ENCODE measurements at places on chromosomes 2 and 18.

DNA sequence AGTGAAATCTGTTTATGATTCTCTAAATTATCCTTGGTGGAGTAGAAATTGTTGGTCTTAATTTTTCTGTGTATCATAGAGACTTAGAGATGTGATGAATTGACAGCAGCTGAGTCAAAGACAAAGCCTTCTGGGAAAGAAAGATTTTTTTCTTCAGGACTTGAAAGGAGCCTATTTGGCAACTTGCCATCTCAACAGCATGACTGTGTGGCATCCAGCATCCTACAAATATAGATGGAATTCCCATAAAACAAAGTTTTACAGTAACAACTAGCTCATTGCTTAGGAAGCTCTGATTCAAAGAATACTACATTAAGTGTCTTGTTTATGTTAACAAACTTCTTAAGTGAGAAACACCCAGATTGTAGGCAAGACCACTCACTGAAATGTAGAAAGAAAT, 79.2 kb upstream of the SETBP1 start:
- DNase-seq: peak; percentile 9

- DNase-seq: no peak
Observed at GRCh38 chr2:62074233-62074632, 121.7 kb upstream of the B3GNT2 start.

- no peak for DNase-seq
Observed at GRCh38 chr18:61173554-61173953, 159.7 kb upstream of the CDH20 start.

DNA sequence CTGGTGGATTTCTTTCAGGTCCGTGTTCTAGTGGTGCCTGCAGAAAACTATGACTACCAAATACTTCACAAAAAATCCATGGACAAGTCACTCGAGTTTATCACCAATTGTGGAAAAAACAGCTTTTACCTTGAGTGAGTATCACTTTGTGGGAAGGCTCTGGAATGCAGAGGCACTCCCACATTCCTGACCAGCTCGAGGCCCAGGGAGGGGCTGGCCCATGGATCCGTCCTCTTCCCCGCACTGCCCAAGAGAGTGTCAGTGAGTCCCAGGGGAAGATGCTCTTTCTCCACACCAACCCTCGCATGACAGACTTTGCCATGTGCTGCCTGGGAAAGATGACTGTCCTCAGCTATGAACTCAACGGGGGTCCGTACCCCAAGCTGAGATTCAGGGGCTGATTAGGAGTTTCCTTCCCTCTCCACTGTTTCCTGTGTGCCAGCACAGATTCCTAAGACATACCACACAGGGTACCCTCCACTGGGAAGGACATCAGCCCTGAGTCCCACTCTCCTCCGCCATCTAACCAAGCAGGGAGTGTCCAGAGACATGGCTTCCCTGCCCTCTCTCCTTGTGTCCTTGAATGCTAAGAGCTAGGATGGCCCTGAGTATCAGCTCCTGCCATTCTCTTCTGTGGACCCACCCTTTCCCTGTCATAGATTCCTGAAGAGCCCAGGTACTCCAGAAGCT, 155.9 kb downstream of the LAMA3 start:
- no peak for DNase-seq

GRCh38 chr2:119366161-119366648, 429 bp downstream of the C2orf76 start:
- peak; percentile 16 for DNase-seq

- DNase-seq: no peak
Observed at GRCh38 chr18:10381516-10381915, 72.9 kb upstream of the APCDD1 start.

GRCh38 chr2:86238354-86238753, 39.1 kb downstream of the MRPL35 start:
- DNase-seq: no peak

DNA sequence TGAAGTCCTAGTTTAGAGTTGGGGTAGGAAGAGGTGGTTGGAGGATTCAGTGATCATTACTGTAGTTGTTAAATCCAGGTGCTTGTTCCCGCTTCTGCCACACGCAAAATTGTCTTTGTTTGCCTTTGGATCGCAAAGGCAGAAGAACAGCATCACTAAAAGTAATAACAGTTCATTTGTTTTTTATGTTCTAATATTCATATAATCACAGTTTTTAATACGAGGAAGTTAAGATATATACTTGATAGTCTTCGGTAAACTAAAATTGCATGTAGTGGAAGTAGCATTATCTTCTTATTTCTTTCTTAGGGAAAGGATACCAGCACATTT, 365 bp downstream of the NDUFB3 start:
- DNase-seq: no peak

- DNase-seq: no peak
Observed at GRCh38 chr2:112944971-112945370, 32.8 kb upstream of the IL36G start.

DNA sequence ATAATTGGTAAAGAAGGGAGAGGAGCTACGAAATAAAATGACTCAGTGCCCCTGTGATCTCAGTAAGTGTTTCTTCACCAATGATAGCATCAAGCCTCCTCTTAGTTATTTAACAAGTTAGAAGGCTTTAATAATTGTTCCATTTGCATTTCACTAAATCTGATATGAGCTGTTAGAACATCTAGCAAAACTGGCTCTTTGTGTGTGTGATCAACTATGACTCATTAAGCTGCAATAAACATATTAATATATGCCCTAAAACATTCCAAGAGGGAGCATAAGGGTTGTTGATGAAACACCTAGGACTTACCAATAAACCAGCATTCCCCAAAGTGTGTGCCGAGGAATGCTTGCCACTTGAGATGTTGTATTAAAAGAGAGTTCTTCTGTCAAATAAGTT, 115.2 kb downstream of the OSBPL6 start:
- no peak for DNase-seq

- DNase-seq: no peak
Observed at GRCh38 chr18:50190236-50190635, 4.7 kb downstream of the MYO5B start.

GRCh38 chr2:5946225-5947115, 254.3 kb downstream of the SOX11 start:
- DNase-seq: no peak

DNA sequence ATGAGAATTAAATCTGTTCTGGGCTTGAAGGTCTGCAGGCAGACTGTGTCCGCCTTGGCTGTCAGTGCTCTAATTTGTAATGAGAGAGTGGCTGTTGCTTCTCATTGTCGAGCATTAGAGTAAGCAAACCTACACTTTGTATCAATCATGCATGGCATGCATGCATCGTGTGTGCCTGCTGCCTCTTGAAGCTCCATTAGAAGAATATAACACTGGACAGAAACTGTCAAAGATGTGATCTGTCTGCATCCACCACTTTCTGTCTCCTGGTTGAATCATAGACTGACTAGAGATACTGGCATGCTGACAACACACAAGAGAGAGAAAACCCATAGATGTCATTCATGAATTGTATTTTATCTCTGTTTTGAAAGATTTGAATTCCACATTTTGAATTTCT, 275.0 kb upstream of the NXPH2 start:
- no peak for DNase-seq

DNA sequence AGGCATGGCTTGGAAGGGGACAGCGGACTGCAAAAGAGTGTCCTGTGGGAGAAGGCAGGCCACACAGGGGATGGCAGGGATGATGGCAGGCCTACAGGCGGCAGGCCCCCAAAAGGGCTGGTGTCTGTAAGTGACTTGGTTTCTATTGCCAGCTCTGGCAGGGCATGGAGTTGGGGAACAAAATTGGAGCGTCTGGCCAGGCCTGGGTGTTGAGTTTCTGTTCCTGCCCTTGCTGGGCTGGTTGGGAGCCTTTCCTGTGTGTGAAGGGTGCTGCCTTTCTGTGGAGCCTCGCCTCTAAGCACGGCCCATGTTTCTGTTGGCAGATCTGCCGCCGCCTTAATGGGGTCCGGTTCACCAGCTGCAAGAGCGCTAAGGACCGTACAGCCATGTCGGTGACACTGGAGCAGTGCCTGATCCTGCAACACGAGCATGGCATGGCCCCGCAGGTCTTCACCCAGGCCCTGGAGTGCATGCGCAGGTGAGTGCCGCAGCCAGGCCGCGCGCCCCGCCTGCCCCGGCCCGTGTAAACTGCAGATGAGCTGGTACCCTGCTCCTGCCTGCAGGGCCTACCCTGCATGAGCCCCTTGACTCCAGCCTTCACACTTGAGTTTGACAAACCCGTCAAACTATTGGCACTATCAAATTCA, 31.5 kb downstream of the COA5 start:
- no peak for DNase-seq

DNA sequence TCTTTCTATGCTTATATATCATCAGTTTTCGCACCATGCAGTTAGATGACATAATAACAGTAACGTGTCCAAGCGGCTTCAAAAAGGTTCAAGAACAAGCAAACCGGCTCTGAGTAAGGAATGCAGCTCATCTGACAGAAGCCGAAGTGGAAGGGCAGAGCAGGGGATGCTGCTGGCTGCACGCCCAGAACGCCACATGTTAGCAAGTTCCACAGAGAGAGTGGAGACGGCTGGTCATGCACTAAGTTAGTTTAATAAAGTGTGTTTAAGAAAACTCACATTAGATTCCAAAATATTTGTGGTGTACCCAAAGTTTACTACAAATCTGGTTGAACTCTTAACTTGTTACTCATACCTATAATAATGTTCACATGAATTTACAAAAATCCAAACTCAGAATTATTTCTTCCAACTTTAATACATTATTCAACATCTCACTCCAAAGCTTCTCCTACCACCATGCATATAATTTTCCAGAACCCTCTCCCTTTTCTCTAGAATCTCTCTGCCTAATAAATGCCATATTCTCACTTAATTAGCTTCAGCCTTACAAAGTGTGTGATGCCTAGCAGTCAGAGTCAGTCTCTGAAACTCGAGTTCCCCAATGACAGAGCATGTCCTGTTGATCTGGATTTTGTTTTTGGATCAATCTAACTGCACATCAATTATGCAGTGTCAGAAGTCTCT, 170.0 kb downstream of the DNAH7 start:
- DNase-seq: peak; percentile 91

DNA sequence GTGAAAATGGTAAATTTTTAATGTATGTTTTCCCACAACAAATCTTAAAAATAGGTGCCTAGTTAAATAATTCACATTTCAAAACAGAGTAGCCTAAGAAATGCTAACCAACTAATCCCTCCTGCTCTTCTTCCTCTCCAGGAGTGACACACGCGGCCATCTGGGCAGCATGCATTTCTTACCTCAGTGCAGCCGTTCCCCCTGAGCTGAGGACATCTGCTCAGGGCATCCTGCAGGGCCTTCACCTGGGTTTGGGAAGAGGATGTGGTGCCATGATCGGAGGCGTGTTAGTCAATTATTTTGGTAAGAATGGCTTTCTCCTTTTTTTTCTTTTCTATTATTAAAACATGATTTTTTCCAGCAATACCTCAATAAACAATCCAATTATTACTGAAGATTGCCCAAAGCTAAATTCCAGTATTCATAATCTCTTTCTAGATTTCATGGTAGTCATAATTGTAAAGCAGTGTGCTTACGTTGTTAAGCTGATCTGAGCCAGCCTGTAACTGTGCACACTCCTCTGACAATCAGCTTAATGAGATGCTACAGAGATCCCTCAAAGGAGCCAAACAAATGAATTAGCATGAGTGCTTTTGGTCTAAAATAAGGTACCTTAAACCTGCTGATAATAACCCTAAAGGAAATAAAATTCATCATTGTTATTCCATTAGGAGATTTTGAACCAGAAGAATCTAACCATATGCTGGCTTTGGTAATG, 45.8 kb downstream of the NEMP2 start:
- no peak for DNase-seq

- DNase-seq: no peak
Observed at GRCh38 chr2:65985986-65986385, 448.9 kb upstream of the MEIS1 start.

- no peak for DNase-seq
Observed at GRCh38 chr2:100754951-100755350, 65.0 kb upstream of the NPAS2 start.

- no peak for DNase-seq
Observed at GRCh38 chr2:191013682-191013931, 364 bp downstream of the STAT1 start.

All from amniotic stem cell (primary cell).